Activated CD4-positive, alpha-beta T cell treated with anti-CD3 and anti-CD28 coated beads, Interleukin-2, amount 50 U/mL, for 24 hours (primary cell): ENCODE measurements at places on chromosomes 2 and 18.

DNA sequence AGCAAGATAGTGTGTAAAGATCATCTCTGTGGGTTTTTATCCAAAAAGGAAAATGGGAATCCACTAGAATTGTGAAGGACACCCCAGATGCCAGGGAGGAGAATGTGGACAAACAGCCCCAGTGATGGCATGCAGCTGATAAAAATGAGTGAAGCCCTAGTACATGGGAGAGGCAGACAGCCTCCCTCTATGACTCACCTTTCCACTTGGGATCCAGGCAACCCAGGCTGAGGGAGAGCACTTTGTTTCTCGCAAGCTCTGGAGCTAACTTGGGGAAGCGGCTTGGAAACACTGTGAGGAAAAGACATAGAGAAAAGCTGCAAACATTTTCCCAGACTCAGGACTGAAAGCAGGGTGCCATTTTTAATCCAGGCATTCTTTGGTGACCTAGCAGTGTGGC is 5.3 kb upstream of the FLACC1 start:
- no peak for DNase-seq

DNA sequence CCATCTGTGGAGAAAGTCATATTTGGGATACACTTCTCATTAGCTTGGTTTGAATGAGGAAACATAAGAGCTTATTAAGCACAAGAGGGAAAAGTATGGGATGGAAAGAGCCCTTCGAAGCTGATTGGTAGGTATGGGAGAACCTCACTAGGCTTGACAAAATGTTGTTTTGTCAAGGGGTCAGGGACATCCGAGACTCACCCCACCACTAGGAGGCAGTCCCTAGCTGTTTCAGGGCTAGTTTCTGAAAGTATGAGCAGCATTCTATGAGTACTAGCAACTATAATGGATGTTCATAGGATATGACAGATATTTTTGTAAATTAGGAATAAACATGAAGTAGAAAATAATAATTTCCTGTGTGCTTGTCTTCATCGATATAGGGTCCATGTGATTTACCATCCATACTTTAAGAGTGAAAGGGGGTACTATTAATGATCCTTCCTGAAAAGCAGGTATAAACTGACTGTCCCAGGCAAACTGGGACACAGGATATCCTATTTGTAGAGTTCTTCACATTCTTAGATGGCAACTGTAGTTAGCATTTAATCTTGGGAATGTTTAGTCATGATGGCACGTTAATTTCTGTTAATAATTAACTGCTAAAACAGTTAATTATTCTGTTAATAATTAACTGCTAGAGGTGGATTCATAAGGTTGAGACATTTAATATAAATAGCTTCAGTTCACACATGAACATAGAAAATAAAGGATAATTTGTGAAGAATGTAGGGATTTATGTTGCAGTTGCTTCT is 28.4 kb downstream of the OTX1 start:
- DNase-seq = no peak

DNA sequence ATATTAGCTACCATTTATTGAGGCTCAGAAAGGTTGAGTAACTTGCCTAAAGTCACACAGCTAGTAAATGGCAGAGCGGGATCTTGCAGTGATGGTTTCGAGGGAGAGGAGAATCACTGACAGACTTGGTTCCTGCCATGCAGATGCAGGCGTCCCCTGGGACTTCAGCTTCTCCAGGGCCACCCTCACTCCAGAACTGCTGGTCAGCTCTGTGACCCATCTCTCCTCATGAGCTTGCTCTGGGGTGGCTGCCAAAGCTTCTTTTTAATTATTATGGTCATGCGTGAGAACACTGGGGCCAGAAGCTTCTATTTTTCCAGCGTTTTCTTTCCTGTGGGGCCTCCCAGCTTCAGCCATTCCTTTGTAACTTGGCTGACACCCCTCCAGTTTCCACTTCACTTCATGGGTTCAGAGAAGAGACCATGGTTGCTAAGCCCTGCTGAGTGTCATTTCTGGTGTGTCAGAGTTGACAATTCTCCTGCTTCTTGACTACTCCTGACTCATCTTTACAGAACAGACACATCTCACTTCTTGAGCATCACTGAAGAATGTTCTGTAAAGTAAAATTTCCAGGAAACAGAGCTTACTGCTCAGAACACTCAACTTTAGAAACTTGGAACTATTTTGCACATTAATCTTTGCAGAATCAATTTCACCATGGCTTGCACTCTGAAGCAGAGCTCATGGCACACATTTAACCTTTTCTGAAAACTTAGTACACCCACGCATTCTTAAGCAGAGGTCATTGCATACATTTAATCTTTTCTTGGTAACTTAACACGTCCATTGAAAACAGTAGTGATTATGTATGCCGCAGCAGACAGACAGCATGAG is 70.4 kb downstream of the IL1R2 start:
- peak; percentile 25 for DNase-seq

DNA sequence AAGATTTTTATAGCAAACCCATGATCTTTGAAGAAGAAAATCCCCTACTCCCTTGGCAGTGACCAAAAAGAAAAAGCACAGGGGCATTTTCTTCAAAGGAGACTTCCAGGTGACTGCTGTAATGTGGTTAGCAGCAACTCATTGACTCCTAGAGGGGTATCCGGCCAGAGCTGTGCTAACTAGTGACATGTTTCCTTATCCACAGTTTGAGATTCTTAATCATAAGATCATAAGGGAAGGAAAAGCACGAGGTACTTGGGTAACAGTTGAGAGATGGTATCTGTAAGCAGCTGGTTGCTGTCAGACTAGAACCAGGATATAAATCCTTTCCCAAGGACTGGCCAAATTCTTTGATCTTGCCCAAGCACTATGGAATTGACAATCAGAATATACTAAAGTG is 124.7 kb downstream of the MREG start:
- DNase-seq = no peak

DNA sequence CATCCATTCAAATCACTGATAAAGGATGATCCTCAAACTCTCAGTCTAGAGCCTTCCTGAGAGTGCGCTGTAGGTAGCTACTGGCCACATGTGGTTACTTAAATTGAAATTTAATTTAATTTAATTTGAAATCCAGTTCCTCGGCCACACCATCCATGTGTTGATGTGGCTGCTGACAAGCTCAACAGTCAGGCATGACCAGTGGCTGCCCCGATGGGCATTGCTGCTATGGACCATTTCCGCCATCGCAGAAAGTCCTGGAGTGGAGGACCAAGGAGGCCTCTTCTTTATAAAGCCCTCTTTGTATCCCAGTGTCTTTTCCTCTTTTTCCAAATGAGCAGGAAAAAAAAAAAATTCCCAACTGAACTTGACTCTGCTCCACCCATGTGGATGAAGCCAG is 100.6 kb downstream of the HDAC4 start:
- DNase-seq = no peak

DNA sequence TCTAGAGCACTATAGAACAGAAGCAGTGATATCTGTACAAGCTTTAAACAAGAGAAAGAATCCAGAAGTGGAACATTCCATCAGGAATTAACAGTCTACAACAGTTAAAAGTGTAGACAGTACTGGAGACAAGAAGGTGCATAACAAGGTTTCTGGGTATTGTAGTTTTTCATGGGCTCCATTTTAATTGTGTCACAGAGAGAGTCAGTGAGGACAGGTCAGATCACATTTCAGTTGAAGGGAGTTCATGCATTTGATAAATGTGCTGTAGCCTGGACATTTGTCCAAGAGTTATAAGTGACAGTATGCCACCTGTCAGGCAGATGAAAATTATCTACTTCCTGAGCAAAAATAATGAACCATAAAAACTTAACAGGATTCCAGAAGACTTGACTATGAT is 328.6 kb downstream of the CNTNAP5 start:
- no peak for DNase-seq

- no peak for DNase-seq
These were observed 218.4 kb downstream of the MREG start for GRCh38 chr2:215794829-215795546.

DNA sequence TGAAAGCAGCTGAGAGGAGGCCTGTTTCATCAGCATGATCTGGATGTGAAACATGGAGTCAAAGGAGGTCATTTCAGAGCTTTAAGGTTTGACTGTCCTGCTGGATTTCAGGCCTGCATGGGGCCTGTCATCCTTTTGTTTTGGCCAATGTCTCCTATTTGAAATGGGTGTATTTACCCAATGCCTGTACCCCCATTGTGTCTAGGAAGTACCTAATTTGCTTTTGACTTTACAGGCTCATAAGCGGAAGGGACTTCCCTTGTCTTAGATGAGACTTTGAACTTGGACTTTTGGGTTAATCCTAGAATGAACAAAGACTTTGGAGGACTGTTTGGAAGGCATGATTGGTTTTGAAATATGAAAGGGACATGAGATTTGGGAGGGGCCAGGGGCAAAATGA is 19.3 kb upstream of the CYP27C1 start:
- no peak for DNase-seq

DNA sequence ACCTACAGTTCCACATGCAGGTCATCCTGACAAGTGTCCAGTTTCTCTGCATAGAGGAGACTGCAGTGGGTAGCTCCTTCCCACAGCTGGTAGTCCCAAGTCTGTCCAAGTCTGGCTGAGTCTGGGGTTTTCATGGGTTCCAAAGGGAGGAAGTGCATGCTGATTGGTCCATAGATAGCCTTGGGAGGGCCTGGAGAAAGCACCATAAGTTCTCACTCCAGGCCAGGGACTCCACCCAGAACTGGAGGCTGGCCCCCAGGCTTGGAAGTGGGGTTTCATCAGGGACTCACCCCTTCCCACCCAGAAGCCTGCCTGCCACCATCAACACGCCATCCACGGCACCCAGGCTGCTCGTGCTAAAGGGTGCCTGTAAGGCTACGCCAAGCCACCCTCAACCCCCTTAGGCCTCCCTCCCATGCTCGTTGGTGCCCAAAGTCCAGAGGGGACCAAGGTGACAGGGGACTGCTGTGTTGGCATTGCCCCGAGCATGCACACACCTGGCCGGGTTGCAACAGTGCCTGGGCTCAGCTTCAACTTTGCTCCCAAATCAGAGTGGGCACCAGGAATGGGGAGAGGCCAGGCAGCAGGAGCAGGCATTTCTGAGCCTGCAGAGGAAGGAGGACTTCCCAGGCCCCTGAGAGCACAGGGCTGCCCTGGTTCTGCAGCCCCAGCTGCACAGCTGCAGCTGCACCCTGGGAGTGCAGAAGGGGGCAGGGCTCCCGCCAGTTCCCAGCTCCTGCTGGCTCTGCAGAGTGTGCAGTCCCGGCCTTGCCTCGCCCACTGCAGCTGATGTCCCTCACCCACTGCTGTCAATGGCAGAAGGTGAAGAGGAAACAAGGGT is 116.5 kb upstream of the MAP2 start:
- DNase-seq = no peak

- DNase-seq = no peak
These were observed 1247.9 kb downstream of the LRP1B start for GRCh38 chr2:140882671-140883620.

GRCh38 chr2:240277807-240278522 is 137.5 kb upstream of the OTOS start:
- no peak for DNase-seq

DNA sequence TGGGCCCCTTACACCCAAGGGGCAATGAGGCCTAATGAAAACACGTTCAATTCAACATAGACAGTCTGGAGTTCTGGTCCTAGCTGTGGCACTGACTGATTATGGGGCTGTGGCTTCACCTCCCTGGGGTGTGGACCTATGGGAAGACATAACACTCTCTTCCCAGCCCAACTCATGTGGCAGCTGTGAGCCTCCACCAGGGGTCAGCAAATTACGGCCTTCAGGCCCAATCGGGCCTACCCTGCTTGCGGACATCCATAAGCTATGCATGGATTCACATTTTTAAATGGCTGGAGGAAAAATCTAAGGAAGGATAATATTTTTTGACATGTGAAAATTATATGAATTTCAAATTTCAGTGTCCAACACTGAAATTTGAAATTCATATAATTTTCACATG is 101.3 kb downstream of the LOXHD1 start:
- no peak for DNase-seq

GRCh38 chr2:16351137-16351536 is 314.5 kb downstream of the CYRIA start:
- no peak for DNase-seq

DNA sequence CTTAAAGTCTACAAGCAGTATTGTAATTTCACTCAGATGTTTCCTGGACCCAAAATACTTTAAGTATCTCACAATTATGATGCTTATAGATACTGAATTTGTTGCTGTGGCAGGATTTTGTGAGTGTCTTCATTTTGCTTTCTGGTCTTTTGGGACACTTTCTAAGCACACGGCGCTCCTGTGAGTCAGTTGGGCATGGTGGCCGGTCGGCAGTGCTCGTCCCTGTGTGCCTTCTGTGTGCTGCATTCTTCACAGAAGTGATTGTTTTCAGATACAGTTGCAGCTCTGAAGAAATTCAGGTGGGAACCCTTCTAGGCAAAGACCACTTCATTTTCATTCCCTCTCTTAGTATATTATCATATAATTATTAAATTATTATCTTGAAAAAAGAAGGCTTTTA is 273.3 kb downstream of the ZNF407 start:
- DNase-seq = no peak

DNA sequence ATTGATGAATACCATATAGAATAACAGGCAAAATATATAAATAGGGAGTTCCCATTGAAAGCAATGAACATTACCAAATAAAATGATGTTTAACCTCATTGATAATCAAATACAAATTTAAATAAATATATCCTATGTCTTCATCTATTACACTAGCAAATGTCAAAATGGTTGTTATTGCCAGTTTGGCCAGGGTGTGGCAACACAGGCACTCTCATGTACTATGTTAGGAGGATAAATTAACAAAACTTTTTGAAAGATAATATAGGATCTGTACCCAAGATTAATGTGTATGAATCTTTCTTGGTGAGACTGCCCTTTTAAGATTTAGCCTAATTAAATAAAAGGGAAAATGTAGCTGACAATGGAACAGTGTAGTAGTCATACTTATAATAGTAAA is 659.3 kb downstream of the ERBB4 start:
- DNase-seq = no peak

- DNase-seq = no peak
These were observed 53.5 kb upstream of the C2orf15 start for GRCh38 chr2:99088017-99088416.

- DNase-seq = no peak
These were observed 230.7 kb downstream of the RND3 start for GRCh38 chr2:150256736-150257135.

DNA sequence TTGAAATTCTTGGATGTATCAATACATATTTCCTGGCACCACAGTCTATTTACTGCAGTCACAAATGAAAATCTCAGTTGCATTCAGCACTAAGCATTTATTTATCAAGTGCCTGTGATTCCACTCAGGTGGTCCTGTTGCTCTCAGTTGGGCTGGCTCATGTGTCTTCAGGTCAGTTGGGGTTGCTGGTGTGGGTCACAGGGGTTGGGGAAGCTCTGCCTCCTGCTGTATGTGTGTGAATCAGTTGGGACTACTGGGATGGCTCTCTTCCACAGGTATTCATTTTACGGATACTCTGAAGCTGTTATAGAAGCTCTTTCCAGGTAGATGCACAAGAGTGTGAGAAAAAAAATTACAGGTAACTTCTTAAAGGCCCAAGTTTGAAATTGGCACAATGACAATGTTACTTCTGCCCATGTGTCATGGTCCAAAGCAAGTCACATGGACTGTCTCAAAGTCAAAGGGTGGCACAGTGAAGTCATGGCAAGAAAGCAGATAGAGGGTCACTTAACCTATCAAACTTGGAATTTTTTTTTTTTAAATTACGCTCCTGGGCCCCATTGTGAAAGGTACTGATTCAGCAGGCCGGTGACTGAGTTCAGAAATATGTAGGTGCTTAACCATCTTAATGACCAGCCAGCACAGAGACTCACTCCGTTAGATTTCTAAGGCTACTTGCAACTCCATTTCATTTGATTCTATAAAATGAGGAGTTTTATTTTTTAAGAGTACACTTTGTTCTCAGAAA is 249.2 kb upstream of the GCFC2 start:
- no peak for DNase-seq

- DNase-seq = no peak
These were observed 77.1 kb downstream of the MYO5B start for GRCh38 chr18:50117863-50118262.

- DNase-seq = no peak
These were observed 1023.7 kb downstream of the BCL11A start for GRCh38 chr2:59529726-59530125.
